ENCODE measurements at places on chromosomes 7 and 10. TPM values are rescaled to one million over a fixed set of nuclear protein-coding genes. Genes with fewer than 3 reads are reported as not detected.

- DNase-seq, result no peak
- no peaks in the 10 kb centered on the region for H3K4me1 ChIP-seq
- H3K27ac ChIP-seq, result no peak overlapping the region
- H3K36me3 ChIP-seq, result peaks cover 15% of the 10 kb centered on the region
These were observed 41.7 kb downstream of the REEP3 start for GRCh38 chr10:63562857-63563256.

DNA sequence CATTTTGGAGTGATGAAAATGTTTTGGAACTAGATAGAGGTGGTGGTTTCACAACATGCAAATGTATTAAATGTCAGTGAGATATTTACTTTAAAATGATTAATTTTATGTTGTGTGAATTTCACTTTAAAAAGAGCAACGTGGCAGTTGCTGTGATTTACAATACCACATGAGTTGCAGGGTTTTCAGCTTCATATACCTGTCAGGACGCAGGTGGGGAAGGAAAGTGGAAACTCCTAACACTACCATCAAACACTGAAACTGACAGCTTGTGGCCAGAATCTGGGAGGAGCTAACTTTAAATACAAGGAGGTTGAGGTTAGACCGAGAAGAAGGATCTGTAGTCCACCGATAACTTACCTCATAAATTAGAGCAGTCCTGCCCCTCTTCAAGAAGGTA lies 168.9 kb upstream of the TMEM72 start:
- no peaks in the 10 kb centered on the region for H3K36me3 ChIP-seq
- H3K27me3 ChIP-seq, result no peaks in the 10 kb centered on the region
- H3K4me3 ChIP-seq, result no peak overlapping the region
- no peak overlapping the region for H3K27ac ChIP-seq

DNA sequence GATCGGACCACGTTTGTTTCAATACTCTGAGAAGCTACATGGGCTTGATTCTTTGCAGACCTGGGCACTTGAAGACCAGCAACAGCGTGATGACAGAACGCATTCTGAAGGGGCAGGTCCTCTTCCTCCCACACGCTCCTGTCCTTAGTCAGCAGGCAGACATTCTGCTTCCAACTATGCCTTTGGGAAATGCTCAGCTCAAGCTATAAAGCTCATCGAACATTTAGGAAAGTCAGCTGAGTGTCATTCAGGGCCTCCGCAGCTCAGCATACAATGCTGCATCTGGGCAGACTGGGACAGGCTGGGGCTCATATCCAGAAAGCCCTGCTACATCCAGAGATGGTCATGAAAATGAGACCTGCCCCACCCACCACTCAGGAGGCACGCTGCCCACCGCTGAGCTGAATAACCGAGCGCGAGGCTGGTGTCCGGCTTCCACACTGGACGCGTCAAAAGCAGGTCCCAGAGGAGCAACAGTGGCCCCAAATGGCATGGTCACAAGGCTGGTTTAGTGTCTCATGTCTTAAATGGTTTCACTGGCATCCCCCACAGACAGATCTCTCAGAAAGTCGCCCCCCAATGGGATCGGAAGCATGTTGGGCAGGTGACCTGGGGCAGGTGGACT lies 274.0 kb downstream of the DNAJB6 start:
- H3K27me3 ChIP-seq, result peaks cover 14% of the 10 kb centered on the region
- H3K27ac ChIP-seq, result no peak overlapping the region
- no peak overlapping the region for H3K4me3 ChIP-seq
- H3K36me3 ChIP-seq, result no peaks in the 10 kb centered on the region
- no peak for DNase-seq

GRCh38 chr7:3960050-3960763 lies 659.2 kb downstream of the SDK1 start:
- no peak overlapping the region for H3K4me3 ChIP-seq
- H3K27ac ChIP-seq, result no peak overlapping the region
- H3K36me3 ChIP-seq, result no peaks in the 10 kb centered on the region
- no peaks in the 10 kb centered on the region for H3K27me3 ChIP-seq
- no peak for DNase-seq

DNA sequence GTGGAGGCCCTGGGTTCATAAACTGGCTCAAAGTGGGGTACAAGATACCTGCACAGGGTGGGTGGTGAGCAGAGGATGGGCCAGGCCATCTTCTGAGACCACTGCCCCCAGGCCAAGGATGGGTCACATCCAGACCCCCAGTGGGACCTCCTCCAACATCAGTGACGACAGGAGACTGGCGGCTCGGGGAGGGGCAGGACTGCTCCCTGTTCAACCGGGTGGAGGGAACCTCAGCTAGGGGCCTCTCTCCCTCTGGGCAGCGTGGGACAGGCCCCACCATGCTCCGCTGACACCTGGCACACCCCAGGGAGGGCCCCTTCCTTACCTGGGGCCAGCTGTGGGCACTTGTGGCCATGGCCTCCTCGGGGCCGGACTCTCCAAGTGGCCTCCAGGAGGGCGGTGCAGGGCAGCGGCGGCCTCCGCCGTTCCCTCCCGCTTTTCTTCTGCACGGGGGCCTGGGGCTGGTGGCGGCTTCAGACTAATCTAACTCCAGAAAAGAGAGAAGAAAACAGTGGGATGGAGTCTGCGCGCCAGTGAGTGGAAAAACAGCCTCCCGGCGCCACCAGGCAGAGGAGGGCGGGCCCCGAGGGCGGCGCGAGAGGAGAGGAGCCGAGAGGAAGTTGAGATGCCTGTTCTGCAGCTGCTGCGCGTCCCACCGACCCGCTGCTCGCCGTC lies at the start of gene CALHM2:
Gene CALHM2 (minus strand): TSS at position 540 of the 675 bp plus-strand sequence. CDS start 2,429 bp downstream, outside the sequence.
- peak; percentile 82 for DNase-seq
- H3K4me3 ChIP-seq, result peak within 1 kb of the TSS; percentile 74
- H3K27me3 ChIP-seq, result no peaks in the 10 kb centered on the region
- H3K36me3 ChIP-seq, result peaks cover 28% of the 10 kb centered on the region

- DNase-seq, result peak; percentile 64
- H3K27me3 ChIP-seq, result no peaks in the 10 kb centered on the region
- H3K4me1 ChIP-seq, result peaks cover 9% of the 10 kb centered on the region
These were observed 162.2 kb downstream of the SH3PXD2A start for GRCh38 chr10:103692952-103693811.

DNA sequence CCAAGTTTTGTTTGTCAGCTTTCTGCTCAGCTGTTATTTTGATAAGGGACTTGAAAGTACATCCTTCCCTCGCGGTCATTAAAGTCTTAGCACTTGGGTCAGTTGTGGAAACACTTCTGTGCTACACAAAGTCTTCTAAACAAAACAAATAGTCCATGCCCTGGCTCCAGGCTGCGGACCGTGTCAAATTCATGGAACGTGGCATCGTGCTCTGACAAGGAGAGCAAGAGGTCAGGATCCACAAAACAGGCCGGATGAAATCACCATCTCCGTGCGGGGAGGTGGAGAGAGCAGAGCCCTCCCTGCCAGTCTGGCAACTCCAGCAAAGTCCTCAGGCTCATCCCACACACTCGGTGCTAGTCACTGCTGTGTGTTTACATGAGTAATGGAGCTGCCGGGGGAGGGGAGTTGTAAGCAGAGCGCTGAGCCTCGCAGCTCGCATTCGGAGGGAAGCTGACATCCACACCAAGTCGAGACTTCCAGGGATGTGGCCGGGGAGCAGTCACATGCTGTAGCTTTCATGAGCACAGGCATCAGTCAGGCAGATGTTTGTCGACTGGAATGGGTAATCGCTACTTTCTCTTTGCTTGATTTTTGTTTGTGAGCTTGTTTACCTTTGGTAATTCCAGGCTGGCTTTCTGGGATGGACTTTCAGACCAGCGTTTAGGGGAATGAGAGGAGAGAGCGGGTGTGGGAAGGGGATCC lies 147.6 kb downstream of the ARID5B start:
- H3K27me3 ChIP-seq, result no peaks in the 10 kb centered on the region
- DNase-seq, result peak; percentile 96
- peaks cover 35% of the 10 kb centered on the region for H3K4me1 ChIP-seq
- H3K4me3 ChIP-seq, result peak overlapping the region; percentile 83
- H3K27ac ChIP-seq, result peak overlapping the region; percentile 98

DNA sequence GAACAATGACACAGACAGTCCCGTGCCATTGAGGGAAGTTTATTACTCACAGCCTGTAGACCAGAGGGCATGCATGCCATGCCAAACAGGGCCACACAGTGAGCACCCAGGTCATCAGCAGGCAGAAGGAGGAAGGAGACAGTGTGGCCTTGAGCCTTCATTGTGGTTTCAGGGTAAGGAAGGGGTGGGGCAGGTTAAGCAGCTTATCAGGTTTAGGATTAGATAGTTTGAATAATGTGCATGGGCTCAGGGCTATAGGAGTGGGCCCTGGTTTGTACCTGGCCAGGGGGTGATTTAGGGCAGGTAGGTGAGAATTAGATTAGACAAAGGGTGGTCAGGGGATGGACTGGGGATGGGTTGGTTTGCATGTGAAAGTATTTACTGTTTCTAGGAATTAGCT lies 67.9 kb downstream of the ADCY1 start:
- H3K36me3 ChIP-seq, result no peaks in the 10 kb centered on the region
- no peak overlapping the region for H3K27ac ChIP-seq
- H3K4me3 ChIP-seq, result no peak overlapping the region

- no peak overlapping the region for H3K27ac ChIP-seq
- H3K36me3 ChIP-seq, result no peaks in the 10 kb centered on the region
- H3K4me1 ChIP-seq, result no peaks in the 10 kb centered on the region
- DNase-seq, result no peak
- H3K27me3 ChIP-seq, result no peaks in the 10 kb centered on the region
- no peak overlapping the region for H3K4me3 ChIP-seq
These were observed 3.3 kb downstream of the TSGA13 start for GRCh38 chr7:130683026-130683425.

- peak overlapping the region; percentile 88 for H3K4me3 ChIP-seq
- peak overlapping the region; percentile 93 for H3K27ac ChIP-seq
- DNase-seq, result no peak
- no peaks in the 10 kb centered on the region for H3K27me3 ChIP-seq
- no peaks in the 10 kb centered on the region for H3K36me3 ChIP-seq
These were observed 765 bp downstream of the SLC25A40 start for GRCh38 chr7:87875151-87876039.

GRCh38 chr7:17640730-17641377 lies 299.4 kb downstream of the SNX13 start:
- no peak overlapping the region for H3K27ac ChIP-seq
- H3K27me3 ChIP-seq, result no peaks in the 10 kb centered on the region
- DNase-seq, result no peak
- H3K4me1 ChIP-seq, result no peaks in the 10 kb centered on the region
- H3K4me3 ChIP-seq, result no peak overlapping the region

- H3K36me3 ChIP-seq, result no peaks in the 10 kb centered on the region
- no peak overlapping the region for H3K4me3 ChIP-seq
- H3K27me3 ChIP-seq, result no peaks in the 10 kb centered on the region
- peak overlapping the region; percentile 13 for H3K27ac ChIP-seq
- no peak for DNase-seq
These were observed 44.8 kb upstream of the FAM133B start for GRCh38 chr7:92634924-92635519.

GRCh38 chr10:130479146-130479545 lies 343.0 kb downstream of the GLRX3 start:
- no peaks in the 10 kb centered on the region for H3K36me3 ChIP-seq
- no peaks in the 10 kb centered on the region for H3K4me1 ChIP-seq
- no peaks in the 10 kb centered on the region for H3K27me3 ChIP-seq
- H3K4me3 ChIP-seq, result no peak overlapping the region

DNA sequence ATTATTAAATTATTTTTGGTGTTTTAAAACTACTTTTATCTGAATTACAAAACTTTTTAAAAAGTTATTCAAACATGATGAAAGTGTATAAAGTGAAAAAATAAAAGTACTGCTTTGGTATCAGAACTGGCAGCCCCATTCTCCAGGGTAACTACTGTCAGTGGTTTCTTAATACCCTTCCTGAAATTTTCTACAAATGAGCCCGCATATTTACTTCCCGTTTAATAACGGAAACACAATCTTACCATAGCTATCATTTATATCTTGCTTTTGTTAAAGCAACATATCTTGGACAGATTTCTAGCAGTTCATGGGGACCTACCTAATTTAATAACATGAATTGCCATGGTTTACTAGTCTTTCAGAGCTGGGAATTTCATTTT lies 249.9 kb downstream of the RNLS start:
- no peaks in the 10 kb centered on the region for H3K27me3 ChIP-seq
- H3K36me3 ChIP-seq, result no peaks in the 10 kb centered on the region
- DNase-seq, result no peak
- H3K4me1 ChIP-seq, result no peaks in the 10 kb centered on the region
- H3K4me3 ChIP-seq, result no peak overlapping the region

DNA sequence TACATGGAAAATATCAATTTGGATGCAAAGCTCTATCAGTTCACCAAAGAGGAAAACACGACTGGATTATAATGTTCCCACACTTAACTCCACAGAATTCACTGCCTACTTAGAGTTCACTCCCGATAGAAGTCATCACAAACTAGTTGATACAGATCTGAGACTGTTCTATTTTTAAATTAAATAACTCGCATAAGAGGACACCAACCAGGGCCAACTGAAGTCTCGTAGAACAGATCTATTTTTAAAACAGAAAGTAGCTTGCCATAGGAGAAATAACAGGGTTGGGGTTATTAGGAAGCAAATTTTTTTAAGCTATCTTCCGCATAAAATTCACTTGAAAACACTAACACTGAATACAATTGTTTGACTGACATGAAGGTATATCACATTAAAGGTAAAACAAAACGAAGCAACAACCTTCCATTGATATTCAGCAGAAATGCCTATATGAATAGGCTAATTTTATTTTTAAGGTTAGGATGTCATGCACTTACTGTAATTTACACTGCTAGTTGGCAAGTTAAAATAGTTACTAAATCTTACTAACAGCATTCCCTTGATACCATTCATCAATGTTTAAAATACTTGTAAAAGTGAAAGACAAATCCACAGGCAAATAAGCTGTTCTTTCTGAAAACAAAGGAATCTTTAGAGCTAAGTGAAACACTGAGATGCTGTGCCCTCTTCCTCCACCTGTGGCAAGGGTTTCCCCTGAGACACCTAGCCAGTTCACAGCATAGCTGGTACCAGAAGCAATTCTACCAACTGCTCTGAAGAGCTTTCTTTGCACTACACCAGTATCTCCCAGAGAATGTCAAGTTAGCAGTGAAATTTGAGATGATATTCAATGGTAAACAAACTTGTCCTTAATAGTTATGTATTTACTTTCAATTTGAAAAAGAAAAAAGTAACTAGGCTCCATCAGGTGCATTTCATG lies 186.7 kb upstream of the ANK3 start:
- peak overlapping the region; percentile 75 for H3K27ac ChIP-seq
- H3K36me3 ChIP-seq, result no peaks in the 10 kb centered on the region
- H3K27me3 ChIP-seq, result no peaks in the 10 kb centered on the region
- H3K4me1 ChIP-seq, result peaks cover 14% of the 10 kb centered on the region

GRCh38 chr7:104825099-104825498 lies 188.9 kb upstream of the KMT2E start:
- H3K4me3 ChIP-seq, result no peak overlapping the region
- no peaks in the 10 kb centered on the region for H3K4me1 ChIP-seq
- DNase-seq, result no peak
- H3K27me3 ChIP-seq, result no peaks in the 10 kb centered on the region
- H3K27ac ChIP-seq, result no peak overlapping the region

SRRM3 gene
- total RNA-seq, result 1.5 TPM

POLR2J gene
- 101 TPM for total RNA-seq

MMD2 gene
- not detected for total RNA-seq

STEAP2 gene
- total RNA-seq, result 3.7 TPM

BMPER gene
- 7.6 TPM for total RNA-seq

FBXL13 gene
- 0.49 TPM for total RNA-seq

ZCWPW1 gene
- 3.5 TPM for total RNA-seq

CCNY gene
- 51.0 TPM for total RNA-seq
